ENCODE measurements at places on chromosomes 1 and 21.

DNA sequence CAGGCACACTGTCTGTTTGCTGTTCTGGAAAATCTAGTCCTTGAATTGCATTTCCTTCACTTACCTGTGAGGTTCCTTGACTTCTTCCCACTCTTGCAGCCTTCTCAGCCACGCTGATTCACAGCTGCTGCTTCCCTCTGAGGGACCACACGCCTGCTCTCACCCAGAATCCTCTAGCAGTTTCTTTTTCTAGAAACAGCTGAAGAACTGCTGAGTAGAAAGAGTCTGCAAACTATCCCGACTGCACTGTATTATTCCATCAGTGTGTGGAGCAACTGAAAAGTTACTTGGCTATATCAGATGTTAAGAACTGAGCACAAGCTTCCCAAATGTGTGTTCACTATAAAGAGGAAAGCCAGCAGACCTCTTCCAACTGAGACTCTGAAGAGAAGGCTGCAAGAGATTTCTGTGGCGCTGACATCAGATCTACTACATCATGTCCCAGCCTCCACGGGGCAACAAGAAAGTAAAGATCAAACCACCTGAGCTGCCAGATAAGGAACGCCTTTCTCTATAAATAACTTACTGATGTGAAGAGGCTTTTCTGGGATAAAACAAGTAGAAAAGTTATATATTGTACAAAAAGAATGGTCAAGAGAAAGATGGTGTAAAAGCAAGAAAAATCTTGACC is 226.6 kb downstream of the RERE start:
- DNase-seq = peak; percentile 13

GRCh38 chr1:84164567-84165021 is 20.5 kb downstream of the PRKACB start:
- peak; percentile 46 for DNase-seq

GRCh38 chr1:16158025-16158424 is 2.2 kb upstream of the EPHA2 start:
- no peak for DNase-seq

- DNase-seq = no peak
These were observed 23.4 kb upstream of the GPR25 start for GRCh38 chr1:200849430-200849829.

Data from Ammon's horn (tissue), 1 donor.